Heart left ventricle (tissue), 16 donors: ENCODE measurements at places on chromosomes 1 and 21. TPM values are rescaled to one million over a fixed set of nuclear protein-coding genes. Genes with fewer than 3 reads are reported as not detected.

DNA sequence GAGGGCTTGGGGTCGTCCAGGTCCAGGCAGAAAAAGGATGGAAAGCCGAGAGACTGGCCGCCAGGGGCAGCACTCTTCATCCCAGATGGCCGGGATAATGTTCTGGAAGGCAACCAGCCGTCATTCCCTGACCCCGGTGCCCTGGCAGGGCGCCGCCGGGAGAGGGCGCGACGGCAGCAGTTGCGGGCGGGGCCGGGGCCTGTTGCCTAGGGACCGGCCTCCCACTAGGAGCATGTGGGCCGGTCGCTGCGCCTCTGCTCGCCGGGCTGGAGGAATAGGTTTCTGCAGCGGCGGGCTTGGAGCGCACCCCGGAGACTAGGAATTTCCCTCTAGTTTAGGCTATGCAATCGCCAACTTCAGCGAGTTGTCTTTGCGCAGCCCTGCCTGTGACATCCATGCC lies 11.0 kb downstream of the DMRTB1 start:
- peak; percentile 80 for DNase-seq
- peak overlapping the region; percentile 15 for H3K4me3 ChIP-seq
- H3K27me3 ChIP-seq, result no peaks in the 10 kb centered on the region
- peaks cover 6% of the 10 kb centered on the region for H3K4me1 ChIP-seq

DNA sequence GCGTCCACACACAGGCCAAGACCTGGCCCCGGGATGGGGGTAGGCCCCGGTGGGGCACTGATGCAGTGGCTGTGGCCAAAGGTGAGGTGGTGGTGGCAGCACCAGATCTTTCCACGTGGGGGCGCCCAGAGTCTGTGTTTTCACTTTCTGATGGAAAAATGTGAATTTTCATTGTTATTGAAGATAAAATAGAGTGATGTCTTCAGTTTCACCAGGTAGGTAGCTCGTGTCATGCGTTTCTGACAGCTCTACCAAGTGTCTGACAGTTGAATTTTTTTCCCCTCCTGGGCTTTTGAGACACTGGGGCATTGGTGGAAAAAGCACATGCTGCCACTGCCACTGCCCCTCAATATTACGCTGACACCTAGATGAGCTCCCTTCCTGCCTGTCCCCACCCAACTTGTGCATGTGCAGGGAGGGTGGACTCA lies 40.0 kb upstream of the MAGOH start:
- no peaks in the 10 kb centered on the region for H3K27me3 ChIP-seq
- no peaks in the 10 kb centered on the region for H3K4me1 ChIP-seq
- peak; percentile 45 for DNase-seq
- no peaks in the 10 kb centered on the region for H3K36me3 ChIP-seq

GRCh38 chr1:194347200-194347599 lies 1160.8 kb upstream of the B3GALT2 start:
- DNase-seq, result no peak
- H3K36me3 ChIP-seq, result no peaks in the 10 kb centered on the region
- no peaks in the 10 kb centered on the region for H3K4me1 ChIP-seq
- H3K27me3 ChIP-seq, result no peaks in the 10 kb centered on the region
- no peak overlapping the region for H3K4me3 ChIP-seq
- no peak overlapping the region for H3K27ac ChIP-seq

- DNase-seq, result no peak
- H3K4me1 ChIP-seq, result no peaks in the 10 kb centered on the region
- no peaks in the 10 kb centered on the region for H3K27me3 ChIP-seq
These were observed 26.1 kb downstream of the TRPM2 start for GRCh38 chr21:44379515-44379848.

DNA sequence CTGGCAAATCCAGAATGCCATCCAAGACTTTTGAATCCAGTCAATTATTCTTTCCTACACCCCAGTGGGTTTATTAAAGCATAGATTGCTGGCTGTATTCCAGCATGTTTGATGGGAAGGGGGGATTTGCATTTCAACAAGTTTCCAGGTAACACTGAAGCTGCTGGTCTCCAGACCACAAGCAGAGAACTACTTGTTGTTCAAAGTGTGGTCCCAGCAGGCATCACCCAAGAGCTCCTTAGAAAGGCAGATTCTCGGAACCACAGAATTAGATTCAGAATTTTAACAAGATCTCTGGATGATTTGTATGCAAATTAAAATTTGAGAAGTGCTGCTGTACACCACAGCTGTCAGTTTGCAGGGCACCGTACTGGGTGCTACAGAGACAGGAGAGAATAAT lies 216.3 kb upstream of the FAM78B start:
- no peak overlapping the region for H3K4me3 ChIP-seq
- H3K4me1 ChIP-seq, result peaks cover 7% of the 10 kb centered on the region
- H3K27me3 ChIP-seq, result no peaks in the 10 kb centered on the region
- DNase-seq, result no peak
- no peak overlapping the region for H3K27ac ChIP-seq
- no peaks in the 10 kb centered on the region for H3K36me3 ChIP-seq

DNA sequence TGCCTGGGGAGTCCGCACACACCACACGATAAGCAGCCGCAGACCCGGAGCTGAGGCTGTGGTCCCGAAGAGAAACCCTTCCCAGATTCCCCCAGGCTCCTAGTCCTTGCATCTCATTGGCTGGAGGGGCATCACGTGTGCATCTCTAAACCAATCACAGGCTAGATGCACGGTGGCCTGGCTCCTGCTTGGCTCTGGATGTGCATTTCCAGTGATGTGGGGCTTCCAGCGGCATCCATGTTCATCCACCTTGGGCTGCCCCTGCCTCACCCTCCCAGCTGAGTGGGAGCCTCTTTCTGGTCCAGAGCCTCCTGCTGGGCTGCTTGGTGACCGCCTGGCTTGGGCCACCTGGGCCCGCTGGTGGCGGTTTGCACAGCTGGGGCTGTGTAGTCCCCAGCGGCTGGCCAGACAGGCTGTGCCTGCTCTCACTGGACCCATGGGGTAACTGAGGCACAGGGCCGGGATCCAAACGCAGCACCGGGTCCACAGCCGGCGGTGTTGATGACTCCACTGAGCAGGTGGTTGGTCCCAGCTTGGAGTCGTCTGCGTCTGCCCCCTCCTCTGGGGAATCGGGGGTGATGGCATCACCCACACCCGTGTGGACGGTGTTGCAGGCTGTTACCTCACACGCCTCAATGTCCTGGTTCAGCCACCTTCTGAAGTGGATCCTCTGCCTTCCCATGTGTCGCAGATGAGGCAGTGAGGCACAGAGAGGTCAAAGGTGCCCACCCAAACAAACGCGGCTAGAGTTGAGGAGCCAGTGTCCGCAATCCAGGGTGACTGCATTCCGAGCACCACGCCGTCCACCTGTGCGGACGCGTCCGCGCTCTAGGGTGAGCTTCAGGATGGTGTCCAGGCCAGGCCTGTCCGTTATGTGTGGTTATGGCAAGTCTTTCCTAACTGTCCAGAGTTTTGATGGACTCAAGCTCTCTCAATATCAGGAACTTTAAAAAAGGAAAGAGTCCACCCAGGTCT lies 41.3 kb downstream of the COL6A1 start:
- peak; percentile 67 for DNase-seq
- H3K27ac ChIP-seq, result no peak overlapping the region
- H3K4me1 ChIP-seq, result no peaks in the 10 kb centered on the region
- H3K27me3 ChIP-seq, result no peaks in the 10 kb centered on the region

DNA sequence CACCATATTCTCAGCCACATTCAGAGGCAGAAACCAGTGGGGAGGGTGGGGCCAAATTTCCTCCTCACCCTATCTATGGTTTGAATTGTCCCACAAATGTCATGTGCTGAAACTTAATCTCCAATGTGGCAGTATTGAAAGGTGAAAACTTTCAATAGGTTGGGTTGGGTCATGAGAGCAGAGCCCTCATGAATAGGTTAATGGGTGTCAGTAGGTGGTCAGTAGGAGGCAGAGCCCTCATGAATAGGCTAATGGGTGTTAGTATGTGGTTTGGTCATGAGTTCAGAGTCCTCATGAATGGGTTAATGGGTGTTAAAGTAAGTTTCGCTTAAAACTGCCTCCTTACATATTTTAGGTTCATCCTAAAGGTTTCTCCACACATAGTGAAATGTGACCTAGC lies 170.0 kb downstream of the FCRL5 start:
- no peaks in the 10 kb centered on the region for H3K4me1 ChIP-seq
- H3K36me3 ChIP-seq, result no peaks in the 10 kb centered on the region
- no peak overlapping the region for H3K4me3 ChIP-seq
- DNase-seq, result no peak
- H3K27ac ChIP-seq, result no peak overlapping the region
- no peaks in the 10 kb centered on the region for H3K27me3 ChIP-seq

GRCh38 chr1:1755426-1755825 lies 22.8 kb downstream of the NADK start:
- DNase-seq, result peak; percentile 15
- H3K4me3 ChIP-seq, result no peak overlapping the region
- H3K27ac ChIP-seq, result no peak overlapping the region
- H3K4me1 ChIP-seq, result peaks cover 18% of the 10 kb centered on the region
- H3K36me3 ChIP-seq, result peaks cover 71% of the 10 kb centered on the region

GRCh38 chr21:46500224-46500861 lies 41.7 kb downstream of the DIP2A start:
- H3K4me3 ChIP-seq, result no peak overlapping the region
- H3K4me1 ChIP-seq, result no peaks in the 10 kb centered on the region
- H3K27me3 ChIP-seq, result no peaks in the 10 kb centered on the region
- peaks cover 78% of the 10 kb centered on the region for H3K36me3 ChIP-seq

GRCh38 chr1:27527890-27528817 lies 38.2 kb upstream of the WASF2 start:
- peak overlapping the region; percentile 30 for H3K4me3 ChIP-seq
- no peaks in the 10 kb centered on the region for H3K27me3 ChIP-seq
- peaks cover 10% of the 10 kb centered on the region for H3K36me3 ChIP-seq

- H3K27ac ChIP-seq, result no peak overlapping the region
- H3K4me1 ChIP-seq, result peaks cover 22% of the 10 kb centered on the region
- H3K4me3 ChIP-seq, result no peak overlapping the region
- DNase-seq, result no peak
These were observed 27.4 kb downstream of the MRPS6 start for GRCh38 chr21:34100790-34101189.

- no peaks in the 10 kb centered on the region for H3K4me1 ChIP-seq
- H3K4me3 ChIP-seq, result no peak overlapping the region
- no peaks in the 10 kb centered on the region for H3K27me3 ChIP-seq
- DNase-seq, result no peak
- H3K36me3 ChIP-seq, result no peaks in the 10 kb centered on the region
These were observed 80.9 kb upstream of the DPYD start for GRCh38 chr1:98001764-98002163.

DNA sequence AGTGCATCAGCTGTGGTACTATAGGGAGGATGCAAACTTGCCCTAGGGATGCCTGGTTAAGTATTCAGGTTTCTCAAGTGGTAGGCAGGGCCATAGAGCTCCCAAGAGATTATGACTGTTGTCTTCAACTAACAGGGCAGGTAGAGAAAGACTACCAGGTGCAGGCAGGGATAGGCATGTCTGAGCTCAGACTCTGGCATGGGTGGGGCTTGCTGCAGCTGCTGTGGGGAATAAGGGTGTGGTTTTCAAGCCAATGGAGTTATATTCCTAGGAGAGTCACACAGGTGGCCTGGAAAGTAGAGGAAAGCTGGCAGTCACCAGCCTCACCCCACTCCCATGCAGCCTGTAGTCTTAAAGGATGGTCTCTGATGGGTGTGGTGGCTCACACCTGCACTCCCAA lies 673.4 kb upstream of the ADGRL4 start:
- H3K27ac ChIP-seq, result no peak overlapping the region
- no peaks in the 10 kb centered on the region for H3K27me3 ChIP-seq
- no peaks in the 10 kb centered on the region for H3K4me1 ChIP-seq

The AGT gene
- polyA plus RNA-seq, result 44.2 TPM

The FCRL6 gene
- not detected for polyA plus RNA-seq

The NOTCH2NLA gene
- 14.6 TPM for polyA plus RNA-seq

The CD2 gene
- polyA plus RNA-seq, result 0.33 TPM

The SLC35D1 gene
- 1.8 TPM for polyA plus RNA-seq

The TRIM17 gene
- polyA plus RNA-seq, result 0.08 TPM

The PLK3 gene
- polyA plus RNA-seq, result 5.8 TPM

The HSD17B7 gene
- 2.7 TPM for polyA plus RNA-seq

The OPTC gene
- not detected for polyA plus RNA-seq
